ENCODE measurements at places on chromosomes 13 and 19.

DNA sequence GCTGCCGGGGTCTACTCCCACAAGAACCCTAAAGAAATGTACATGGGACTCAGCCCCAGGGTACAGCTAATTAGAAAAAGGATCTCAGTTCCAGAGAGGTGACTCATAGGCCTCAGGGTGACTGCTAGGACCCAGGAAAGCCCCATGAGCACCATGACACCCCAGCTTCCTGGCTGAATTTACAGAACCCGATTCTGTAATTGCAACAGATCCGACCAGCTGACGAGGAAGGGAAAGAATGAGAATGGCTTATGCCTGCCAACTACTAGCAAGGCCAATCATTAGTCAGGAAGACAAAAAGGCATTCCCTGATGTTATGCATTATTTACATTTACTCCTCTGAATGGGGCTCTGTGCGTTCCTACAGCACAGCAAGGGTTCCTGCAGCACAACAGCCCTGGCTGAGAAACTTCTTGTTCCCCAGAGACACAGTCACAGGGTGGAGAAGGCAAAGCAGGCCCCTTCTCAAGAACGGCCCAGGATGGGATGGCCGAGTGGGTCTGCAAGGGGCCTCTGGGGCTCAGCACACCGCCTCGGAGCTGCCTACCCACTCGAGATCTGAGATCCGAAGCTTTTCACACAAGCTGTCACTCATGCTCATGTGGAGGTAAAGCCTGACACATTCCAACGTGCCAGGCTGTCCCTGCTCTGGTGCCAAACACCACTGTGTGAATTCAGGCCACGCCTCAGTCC is 27.2 kb downstream of the PBX4 start:
- peak; percentile 48 for DNase-seq

GRCh38 chr13:31138515-31138914 is 23.2 kb downstream of the HSPH1 start:
- DNase-seq = no peak

- DNase-seq = no peak
Measured at GRCh38 chr13:45398877-45399276, 19.3 kb downstream of the SLC25A30 start.

GRCh38 chr19:33199441-33200265 is 5.5 kb downstream of the LRP3 start:
- DNase-seq = no peak

DNA sequence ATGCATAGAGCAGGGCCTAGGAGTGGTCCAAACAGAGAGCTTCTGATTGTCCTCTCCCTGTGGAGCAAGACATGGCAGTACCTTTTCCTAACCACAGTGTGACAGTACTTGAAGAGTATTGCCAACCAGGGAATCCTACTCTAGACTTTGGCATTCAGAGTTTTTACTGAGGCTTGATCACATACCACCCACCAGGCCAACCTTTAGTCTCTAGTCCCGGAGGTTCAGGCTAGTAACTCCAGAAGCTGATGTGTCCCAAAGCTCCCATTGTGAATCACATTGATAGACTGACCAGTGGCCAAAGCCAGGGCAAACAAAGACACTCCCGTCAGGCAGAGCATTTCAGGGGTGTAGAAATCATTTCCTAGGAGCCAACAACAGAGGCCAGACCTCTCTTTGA is 18.4 kb downstream of the IFT88 start:
- DNase-seq = no peak

- no peak for DNase-seq
Measured at GRCh38 chr13:83941701-83942335, 59.5 kb upstream of the SLITRK1 start.

GRCh38 chr13:65971541-65971940 is 1258.6 kb downstream of the PCDH9 start:
- DNase-seq = no peak

- DNase-seq = no peak
Measured at GRCh38 chr13:41700790-41701310, 243.5 kb downstream of the RGCC start.

GRCh38 chr13:46339035-46339666 is 47.9 kb downstream of the RUBCNL start:
- no peak for DNase-seq

DNA sequence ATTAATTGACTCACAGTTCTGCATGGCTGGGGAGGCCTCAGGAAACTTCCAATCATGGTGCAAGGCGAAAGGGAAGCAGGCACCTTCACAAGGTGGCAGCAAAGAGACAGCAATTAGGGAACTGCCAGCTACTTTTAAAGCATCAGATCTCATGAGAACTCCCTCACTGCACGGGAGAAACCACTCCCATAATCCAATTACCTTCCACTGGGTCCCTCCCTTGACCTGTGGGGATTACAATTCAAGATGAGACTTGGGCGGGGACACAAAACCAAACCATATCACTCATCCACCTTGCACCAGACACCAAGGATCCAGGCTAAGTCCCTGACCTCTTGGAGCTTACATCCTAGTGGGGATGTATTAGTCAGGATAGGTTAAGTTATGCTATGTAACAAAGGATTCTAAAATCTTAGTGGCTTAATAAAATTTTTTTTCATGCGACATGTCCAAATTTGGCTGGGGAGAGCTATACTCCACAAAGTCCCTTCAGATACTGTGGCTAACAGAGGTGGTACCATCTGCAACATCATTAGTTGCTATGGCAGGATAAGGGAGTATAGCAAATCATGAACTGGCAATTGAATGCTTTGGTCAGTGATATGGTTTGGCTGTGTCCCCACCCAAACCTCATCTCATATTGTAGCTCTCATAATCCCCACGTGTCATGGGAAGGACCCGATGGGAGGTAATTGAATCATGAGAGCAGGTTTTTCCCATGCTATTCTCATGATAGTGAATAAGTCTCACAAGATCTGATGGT is 8.3 kb upstream of the FAM187B start:
- DNase-seq = no peak

- DNase-seq = no peak
Measured at GRCh38 chr13:109625156-109625555, 161.2 kb downstream of the IRS2 start.

- DNase-seq = no peak
Measured at GRCh38 chr13:109007946-109008345, 378.5 kb downstream of the MYO16 start.

DNA sequence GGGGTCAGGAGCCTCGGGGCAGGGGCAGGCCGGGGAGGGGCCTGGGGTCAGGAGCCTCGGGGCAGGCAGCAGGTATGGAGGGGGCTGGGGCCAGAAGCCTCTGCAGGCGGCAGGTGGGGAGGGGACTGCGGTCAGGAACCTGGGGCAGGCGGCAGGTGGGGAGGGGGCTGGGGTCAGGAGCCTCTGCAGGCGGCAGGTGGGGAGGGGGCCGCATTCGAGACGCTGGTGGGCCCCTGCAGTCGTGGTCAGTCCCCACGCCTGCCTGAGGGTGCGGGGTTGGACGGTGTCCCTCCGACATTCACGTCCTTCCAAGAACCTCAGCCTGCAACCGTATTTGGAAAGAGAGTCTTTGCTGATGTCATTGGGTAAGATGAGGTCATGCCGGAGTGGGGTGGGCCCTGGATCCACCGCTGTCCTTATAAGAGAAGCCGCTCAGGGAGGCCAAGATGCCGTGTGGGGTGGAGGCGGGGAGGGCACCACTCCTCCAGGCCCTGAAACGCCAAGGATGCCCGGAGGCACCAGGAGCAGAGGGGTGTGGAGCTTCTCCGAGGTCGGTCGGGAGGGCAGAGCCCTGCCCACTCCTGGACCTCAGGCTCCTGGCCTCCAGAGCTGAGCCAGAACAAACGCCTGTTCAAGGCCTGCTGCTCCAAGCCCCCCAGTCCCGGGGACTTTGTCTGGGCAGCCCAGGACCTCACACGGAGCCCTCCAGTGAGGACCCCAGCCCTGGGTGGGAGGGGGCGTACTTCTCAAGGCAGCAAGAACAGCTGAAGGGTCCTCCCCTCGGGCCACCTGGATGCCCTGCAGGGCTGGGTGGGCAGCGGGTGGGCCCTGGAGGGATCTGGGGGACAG is 30.1 kb downstream of the PIP5K1C start:
- no peak for DNase-seq

- DNase-seq = no peak
Measured at GRCh38 chr13:82010780-82011179, 1669.9 kb upstream of the SPRY2 start.

GRCh38 chr19:47445937-47446402 is 25.7 kb downstream of the SLC8A2 start:
- DNase-seq = peak; percentile 32

DNA sequence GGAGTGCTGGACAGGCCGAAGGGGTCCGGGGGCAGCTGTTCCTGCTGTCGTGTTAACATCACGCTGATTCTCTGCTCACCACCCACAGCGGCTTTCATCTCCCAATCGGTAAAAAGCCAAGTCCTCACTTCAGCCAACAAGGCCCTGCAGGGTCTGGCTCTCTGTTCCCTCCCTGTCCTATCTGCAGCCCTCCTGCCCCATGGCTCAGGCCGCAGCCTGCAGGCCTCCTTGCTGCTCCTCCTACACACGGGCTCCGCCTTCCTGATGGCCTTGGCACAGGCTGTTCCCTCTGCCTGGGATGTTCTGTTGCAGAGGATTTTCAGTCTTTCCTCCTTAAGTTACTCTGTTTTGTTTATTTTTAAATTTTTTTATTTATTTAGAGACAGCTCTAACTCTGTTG is 22.2 kb downstream of the FUZ start:
- no peak for DNase-seq

GRCh38 chr19:14271840-14272239 is 65.9 kb upstream of the ADGRL1 start:
- DNase-seq = no peak

- DNase-seq = no peak
Measured at GRCh38 chr19:36686365-36687213, 823 bp upstream of the ZNF567 start.

- DNase-seq = no peak
Measured at GRCh38 chr13:35957241-35957731, 173.9 kb downstream of the DCLK1 start.

- no peak for DNase-seq
Measured at GRCh38 chr13:27203186-27203585, 31.6 kb upstream of the USP12 start.
